Mesenteric fat pad (tissue), 1 donor: ENCODE measurements at places on chromosomes 6 and 20. TPM values are rescaled to one million over a fixed set of nuclear protein-coding genes. Genes with fewer than 3 reads are reported as not detected.

Gene GATA5
- 0.19 TPM for total RNA-seq

DNA sequence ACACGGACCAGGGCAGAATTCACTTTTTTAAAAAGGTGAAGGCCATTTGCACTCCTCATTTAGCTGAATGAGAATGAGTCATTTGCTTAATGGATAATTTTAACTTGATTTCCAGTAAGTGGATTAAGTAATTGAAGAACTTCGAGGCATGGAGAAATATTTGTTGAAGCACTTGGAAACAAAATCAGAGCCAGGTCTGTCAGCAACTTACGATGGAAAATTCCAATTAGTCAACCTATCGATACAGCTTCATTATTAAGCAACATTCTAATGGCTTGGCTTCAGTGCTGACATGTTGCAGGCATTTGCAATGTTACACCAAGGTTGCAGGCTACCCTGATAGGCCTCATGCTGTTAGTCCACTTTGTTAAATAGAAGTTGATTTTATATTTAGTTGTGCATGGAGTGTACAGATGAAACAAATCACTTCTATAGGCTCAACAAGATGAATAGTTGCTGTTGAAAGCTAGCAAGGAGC lies 423.5 kb upstream of the SLC35B3 start:
- no peak for DNase-seq

- no peak for DNase-seq
These were observed 34.9 kb downstream of the COL12A1 start for GRCh38 chr6:75170691-75171560.

Gene ZSCAN23
- 1.5 TPM for total RNA-seq

Gene LRRC73
- total RNA-seq, result 0.45 TPM

- no peak for DNase-seq
These were observed 147.7 kb downstream of the BTBD9 start for GRCh38 chr6:38492031-38492430.

- DNase-seq, result no peak
These were observed 185.3 kb downstream of the PKHD1 start for GRCh38 chr6:51901766-51902764.

Gene PTCRA
- not detected for total RNA-seq

DNA sequence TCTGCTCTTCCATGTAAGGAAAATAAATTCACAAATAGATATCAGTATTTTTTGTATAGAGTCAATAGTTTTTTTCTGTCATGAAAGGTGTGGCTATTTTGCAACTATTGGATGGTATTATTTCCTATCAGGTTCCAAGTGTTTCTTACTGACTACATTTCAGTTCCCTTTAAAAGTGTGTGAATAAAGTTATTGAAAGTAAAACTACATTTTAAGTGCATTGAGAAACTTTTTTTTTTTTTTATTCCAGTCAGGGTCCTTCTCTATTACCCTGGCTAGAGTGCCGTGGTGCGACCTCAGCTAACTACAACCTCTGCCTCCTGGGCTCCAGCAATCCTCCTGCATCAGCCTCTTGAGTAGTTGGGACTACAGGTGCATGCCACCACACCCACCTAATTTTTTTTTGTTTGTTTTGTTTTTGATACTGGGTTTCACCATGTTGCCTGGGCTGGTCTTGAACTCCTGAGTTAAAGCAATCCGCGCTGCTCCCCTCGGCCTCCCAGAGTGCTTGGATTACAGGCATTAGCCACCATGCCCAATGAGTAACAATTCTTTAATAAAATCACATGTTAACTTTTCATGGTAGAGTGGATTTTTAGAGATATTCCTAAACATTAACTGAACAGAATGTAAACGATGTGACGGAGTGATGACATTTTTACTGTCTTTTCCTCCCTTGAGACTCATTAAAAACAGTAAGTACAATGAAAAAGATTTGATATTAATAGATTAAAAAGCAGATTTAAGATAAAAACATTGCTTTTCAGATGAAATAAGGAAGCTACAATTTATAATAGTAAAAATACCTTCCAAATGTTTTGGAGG lies 69.7 kb upstream of the ADGRF4 start:
- no peak for DNase-seq

GRCh38 chr6:100768816-100769351 lies 112.2 kb downstream of the ASCC3 start:
- no peak for DNase-seq

DNA sequence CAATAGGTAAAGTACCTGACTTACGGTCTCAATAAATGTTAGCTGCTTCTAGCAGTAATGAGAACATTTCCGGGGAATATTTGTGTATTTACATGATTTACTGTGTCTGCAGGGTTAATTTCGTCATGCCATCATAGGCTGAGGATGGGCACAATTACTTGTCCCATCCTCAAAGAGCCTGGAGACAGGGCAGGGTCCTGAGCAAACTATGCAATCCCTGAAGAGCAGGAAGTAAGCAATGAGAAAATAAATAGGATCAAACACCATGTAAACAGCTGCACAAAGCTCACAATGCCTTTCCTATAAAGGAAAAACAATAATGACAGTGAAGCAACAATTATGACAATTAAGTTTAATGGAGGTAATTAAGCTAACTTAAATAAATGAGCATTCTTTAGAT lies 114.6 kb upstream of the FOXQ1 start:
- no peak for DNase-seq

DNA sequence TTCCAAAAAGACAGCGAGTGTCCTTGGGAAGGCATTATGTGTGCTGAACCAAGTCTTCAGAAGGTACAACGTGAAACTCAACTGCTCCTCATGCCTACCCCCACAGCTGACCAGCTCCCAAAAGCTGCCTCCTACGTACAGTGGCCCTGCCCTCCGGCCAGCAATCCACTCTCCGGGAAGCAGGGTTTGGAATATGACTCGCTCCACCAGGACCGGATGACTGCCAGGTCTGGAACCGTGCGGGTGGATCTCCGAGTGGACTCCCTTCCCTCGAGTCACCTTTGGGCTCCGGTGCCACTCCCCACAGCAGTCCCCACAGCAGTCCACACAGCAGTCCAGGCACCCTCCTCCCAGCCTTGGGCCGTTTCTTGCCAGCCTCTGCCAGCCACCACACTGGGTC lies 4.3 kb downstream of the ZBTB46 start:
- no peak for DNase-seq

DNA sequence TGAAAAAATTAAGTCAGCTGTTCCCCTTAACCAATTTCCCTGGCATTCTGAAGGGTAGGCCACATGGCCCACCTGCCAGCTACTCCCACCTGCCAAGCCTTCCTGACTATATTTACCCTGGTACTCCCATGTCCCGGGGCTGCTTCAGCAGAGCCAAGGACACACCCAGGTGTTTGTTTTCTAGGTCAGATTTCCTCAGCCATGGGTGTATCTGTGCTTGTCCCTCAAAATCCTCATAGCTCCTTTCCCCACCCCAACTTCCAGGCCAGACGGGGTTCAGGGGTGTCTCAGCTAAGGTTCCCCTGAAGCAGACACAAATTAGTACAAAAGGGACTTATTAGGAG lies 139.4 kb upstream of the CDYL start:
- no peak for DNase-seq

Gene LY6G6C
- not detected for total RNA-seq

Gene CDH4
- total RNA-seq, result not detected

- DNase-seq, result no peak
These were observed 39.7 kb downstream of the ANKEF1 start for GRCh38 chr20:10074513-10074912.

DNA sequence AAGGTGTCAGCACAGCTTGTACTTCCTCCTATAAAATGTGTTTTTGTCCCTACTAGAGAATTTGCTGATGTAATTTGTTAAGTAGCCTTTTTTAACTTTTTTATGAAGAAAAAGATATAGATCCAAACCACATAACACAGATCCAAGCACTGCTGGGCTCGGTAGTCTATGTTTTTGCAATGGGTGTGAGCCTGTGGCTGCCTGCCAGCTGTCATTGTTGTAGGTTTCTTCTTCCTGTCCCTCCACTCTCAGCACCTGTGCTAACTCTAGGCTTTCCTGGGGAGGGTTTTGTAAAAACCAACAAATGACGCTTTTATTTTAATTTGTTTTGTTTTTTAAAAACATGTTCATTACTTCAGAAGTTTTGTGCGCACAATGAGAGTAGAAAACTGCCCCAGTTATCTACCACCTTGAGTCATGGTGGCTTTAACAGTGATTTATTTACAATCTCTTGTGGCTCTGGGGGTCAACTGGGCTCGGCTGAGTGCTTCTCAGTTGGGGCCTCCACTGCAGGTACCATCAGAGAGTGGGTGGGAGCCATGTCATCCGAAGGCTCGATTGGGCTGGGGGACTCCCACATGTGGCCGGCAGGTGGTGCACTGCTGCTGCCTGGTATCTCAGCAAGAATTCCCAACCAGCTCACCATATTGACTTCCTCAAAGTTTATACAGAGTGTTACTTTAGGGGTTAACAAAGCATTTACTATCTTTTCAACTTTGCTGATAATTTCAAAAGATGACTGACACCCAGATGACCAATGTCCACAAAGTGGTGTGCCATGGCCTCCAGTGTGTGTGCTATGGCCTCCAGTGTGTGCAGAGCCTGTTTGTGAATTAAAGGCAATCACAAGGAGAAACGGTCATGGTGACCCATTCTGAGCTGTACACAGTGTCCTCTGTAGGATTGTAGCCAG lies 3.0 kb upstream of the CCR6 start:
- DNase-seq, result no peak

GRCh38 chr6:17633465-17634188 lies 33.5 kb downstream of the FAM8A1 start:
- no peak for DNase-seq

- DNase-seq, result no peak
These were observed 242.4 kb upstream of the STXBP5 start for GRCh38 chr6:146961831-146962230.

GRCh38 chr6:78770765-78771164 lies 96.6 kb upstream of the IRAK1BP1 start:
- no peak for DNase-seq

Gene PPIL6
- total RNA-seq, result 2.3 TPM

Gene TCP11
- not detected for total RNA-seq

GRCh38 chr20:60627751-60628565 lies 624.1 kb upstream of the CDH4 start:
- no peak for DNase-seq

DNA sequence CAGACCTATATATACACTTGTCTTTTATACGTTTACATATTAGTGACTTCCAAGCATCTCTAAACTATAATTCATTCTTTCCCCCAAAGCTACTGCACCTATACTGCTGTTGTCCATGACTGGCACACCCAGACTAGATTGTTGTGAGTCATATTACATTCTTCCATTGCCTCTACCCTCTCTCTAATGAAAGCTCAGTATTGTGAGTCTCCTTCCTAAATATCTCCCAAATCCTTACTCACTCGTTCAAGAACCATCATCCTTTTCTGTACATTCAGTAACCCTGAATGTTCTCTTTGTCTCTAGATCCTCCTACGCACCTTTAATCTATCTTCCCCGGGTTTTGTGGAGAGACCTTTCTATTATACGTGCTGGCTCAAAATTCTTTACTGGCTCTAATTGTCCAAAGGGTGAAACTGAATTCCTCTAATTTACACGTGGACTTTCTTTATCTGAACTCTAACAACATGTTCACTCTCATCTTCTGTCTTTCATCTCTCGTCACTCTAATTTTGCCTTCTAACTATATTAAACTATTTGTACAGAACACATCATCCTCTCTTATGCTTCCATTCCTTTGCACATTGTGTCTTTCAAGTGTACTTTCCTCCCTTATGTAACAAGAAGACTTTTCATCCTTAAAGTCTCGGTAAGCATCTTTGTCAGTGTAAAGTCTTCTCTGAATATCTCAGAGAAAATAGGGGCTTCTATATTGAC lies 109.3 kb downstream of the IBTK start:
- no peak for DNase-seq

DNA sequence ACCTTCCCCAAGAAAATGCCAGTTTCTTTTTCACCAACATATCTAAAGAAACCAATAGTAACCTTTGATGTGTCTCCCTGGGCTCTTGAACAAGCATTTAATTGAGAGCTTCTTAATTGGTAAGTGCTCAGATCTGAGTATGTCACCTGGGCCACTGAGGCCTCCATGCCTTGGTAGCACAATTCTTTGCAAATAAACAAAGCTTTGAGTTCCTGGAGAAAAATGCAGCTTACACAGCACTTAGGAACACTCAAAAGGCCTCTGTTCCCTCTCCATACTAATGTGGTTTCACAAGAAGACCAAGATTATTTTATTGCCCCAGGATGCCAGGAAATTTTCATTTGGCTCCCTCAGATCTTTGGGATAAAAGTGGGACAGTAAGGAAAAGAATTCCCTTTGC lies 217.6 kb upstream of the CEP162 start:
- no peak for DNase-seq

DNA sequence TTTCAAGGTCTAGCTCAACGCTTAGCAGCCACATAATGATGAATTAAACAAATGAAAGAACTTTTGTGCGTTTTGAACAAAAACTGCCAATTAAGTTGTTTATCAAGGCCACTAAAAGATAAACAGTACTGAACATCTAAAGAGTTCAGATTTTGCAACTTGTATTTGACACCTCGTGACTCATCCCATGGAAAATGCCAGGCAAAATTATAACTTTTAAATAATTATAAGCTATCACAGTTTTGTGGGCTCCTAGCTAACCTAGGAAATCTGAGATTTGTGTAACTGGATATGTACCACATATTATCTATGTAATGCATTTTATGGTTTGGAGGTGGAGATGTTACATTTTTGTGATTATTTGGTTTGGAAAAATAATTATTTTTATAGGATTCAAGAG lies 9.6 kb upstream of the BAG2 start:
- no peak for DNase-seq

Gene SLC17A5
- total RNA-seq, result 21.4 TPM

GRCh38 chr6:110322874-110323242 lies 35.3 kb downstream of the METTL24 start:
- DNase-seq, result no peak

DNA sequence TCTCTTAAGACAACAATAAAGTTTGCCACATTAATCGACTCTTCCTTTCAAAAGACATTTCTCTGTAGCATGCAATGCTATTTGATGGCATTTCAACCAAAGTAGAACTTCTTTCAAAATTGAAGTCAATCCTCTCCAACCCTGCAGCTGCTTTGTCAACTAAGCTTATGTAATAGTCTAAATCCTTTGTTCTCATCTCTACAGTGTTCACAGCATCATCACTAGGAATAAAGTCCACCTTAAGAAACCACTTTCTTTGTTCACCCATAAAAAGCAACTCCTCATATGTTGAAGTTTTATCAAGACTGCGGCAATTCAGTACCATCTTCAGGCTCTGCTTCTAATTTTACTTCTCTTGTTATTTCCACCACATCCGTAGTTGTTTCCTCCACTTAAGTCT lies 11.5 kb upstream of the BLOC1S5 start:
- DNase-seq, result no peak

Gene SNAI1
- 19.1 TPM for total RNA-seq

Gene IP6K3
- total RNA-seq, result 0.13 TPM

GRCh38 chr6:67640484-67640883 lies 994.6 kb upstream of the ADGRB3 start:
- no peak for DNase-seq
